ENCODE measurements at places on chromosomes 4 and X. TPM values are rescaled to one million over a fixed set of nuclear protein-coding genes. Genes with fewer than 3 reads are reported as not detected.

- H3K27me3 ChIP-seq: no peaks in the 10 kb centered on the region
- no peaks in the 10 kb centered on the region for H3K36me3 ChIP-seq
- no peak overlapping the region for H3K27ac ChIP-seq
Measured at GRCh38 chr4:150982557-150983233, 32.4 kb downstream of the LRBA start.

FANCB gene
- 1.6 TPM for total RNA-seq

DNA sequence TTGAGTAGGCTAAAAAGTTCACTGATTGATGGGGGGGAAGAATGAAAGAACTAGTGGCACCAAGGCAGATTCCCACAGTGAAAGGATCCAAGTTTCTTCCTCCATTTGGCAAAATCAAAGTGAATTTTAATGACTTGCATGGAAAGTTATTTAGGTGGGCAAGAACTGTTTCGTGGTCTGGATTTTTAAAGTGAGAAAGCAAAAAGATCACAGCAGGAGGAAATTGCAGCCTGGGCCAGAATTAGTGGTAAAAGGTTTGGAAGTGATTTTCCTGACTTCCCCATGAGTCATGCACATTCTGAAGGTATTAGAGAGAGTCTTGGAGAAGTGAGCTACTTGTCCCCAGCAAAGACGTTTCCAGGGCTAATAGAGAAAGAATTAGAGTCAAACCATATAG lies 207.8 kb downstream of the ANTXR2 start:
- no peak for DNase-seq
- H3K36me3 ChIP-seq: no peaks in the 10 kb centered on the region
- H3K27ac ChIP-seq: no peak overlapping the region
- no peak overlapping the region for H3K4me3 ChIP-seq

POU3F4 gene
- not detected for total RNA-seq

GRCh38 chr4:48653217-48654014 lies 126.7 kb downstream of the FRYL start:
- H3K27ac ChIP-seq: peak overlapping the region; percentile 51
- peak; percentile 67 for DNase-seq
- H3K4me3 ChIP-seq: peak overlapping the region; percentile 25
- H3K4me1 ChIP-seq: peaks cover 16% of the 10 kb centered on the region
- no peaks in the 10 kb centered on the region for H3K36me3 ChIP-seq

Measured in heart left ventricle (tissue), 16 donors.